ENCODE measurements at places on chromosomes 3 and 15.

DNA sequence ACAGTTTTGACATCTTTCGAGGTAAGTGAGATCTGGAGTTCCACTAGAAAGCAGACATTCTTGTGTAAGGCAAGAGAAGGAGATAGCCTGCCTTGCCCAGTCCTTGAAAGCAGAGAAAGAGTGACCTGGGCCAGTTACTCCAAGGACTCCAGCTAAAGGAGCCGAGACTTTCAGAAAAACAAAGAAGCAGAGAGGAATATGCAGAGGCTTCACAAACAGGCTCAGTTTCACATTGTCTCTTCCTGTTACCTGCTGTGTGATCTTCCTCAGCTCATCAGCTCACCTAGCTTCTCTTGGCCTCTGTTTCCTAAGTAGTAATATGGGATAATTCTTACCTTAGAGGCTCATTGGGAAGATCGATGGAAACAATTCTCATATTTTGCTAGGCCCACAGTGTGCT is 81.0 kb downstream of the CDC25A start:
- no peak for DNase-seq

GRCh38 chr3:139953131-139953910 is 18.3 kb downstream of the CLSTN2 start:
- DNase-seq: no peak

DNA sequence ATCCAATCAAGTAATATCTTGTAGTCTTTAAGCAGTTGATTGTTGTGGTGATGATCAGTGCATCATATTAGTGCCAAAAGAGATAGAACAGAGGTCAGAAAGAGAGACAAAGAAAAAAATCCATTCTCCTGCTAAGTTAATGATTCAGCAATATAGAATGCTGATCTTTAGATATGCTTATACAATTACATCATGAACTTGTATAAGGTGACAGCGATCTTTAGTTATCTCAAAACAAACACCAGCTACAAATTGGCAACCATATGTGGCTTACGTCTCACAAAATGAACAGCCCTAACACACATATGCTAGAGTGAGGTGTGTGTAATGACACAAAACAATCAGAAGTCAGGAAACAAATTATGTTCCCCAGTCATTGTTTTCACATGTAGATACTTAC is 12.5 kb downstream of the LSAMP start:
- no peak for DNase-seq

DNA sequence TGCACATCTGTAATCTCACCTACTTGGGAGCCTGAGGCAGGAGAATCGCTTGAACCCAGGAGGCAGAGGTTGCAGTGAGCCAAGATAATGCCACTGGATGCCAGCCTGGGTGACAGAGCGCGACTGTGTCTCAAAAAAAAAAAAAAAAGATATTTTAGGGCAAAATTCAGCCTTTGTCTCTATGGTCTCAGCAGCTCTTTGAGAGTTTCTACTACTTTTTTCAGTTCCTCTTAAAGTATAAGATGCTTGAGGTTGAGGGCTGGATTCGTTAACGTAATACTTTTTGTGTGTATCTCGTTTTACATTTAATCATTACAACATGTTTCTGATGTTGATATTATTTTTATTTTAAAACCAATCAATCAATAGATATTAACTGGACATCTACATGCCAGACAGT is 381.2 kb upstream of the TBL1XR1 start:
- no peak for DNase-seq

DNA sequence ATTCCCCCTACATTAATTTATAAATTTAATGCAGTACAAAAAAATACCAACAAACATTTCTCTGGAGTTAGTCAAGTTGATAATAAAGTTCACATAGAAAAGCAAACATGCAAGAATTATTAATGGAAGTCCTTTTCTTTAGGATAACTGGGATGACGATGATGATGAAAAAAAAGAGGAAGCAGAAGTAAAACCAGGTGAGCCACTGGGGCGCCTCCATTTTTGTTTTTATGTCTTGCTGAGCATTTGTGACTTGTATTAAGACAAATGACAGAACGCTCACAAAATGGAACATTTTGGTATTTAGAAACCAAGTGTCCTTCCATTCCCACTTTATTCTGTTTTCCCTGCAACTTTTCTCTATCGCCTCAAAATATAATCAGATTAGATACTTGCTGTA is 13.8 kb downstream of the EIF3J start:
- no peak for DNase-seq

- no peak for DNase-seq
Observed at GRCh38 chr15:36024031-36024688, 478.2 kb upstream of the DPH6 start.

DNA sequence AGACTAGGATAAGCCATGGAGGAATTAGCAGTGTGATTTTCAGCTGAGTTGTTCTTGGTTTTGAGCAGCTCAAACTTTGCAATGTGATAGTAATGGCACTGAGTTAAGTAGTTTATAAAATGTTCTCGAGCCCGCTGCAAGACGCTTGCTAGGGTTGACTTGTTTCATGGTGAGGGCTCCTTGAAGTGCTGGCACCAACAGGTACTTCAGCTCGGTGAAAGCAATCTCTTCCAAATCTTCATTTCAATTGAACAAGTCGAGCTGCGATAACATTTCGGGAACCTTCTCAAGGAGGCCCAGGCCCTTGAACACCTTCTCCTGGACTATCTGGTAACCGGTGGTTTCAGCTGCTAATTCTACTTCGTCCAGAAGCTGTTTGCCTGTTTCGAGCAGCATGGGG is 50.8 kb upstream of the DYNC1LI1 start:
- DNase-seq: no peak

- no peak for DNase-seq
Observed at GRCh38 chr3:52443791-52444687, 864 bp downstream of the SEMA3G start.

DNA sequence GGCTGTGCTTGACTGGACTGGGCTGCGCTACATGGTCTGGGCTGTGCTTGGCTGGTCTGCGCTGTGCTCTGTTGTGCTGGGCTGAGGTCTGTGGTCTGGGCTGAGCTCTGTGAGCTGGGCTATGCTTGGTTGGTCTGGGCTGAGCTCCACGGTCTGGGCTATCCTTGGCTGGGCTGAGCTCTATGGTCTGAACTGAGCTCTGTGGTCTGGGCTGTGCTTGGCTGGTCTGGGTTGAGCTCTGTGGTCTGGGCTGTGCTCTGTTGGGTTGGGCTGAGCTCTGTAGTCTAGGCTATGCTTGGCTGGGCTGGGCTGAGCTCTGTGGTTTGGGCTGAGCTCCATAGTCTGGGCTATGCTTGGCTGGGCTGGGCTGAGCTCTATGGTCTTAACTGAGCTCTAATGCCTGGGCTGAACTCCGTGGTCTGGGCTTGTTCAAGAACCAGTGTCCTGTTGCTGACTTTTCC is 92.0 kb downstream of the PLXNA1 start:
- no peak for DNase-seq

DNA sequence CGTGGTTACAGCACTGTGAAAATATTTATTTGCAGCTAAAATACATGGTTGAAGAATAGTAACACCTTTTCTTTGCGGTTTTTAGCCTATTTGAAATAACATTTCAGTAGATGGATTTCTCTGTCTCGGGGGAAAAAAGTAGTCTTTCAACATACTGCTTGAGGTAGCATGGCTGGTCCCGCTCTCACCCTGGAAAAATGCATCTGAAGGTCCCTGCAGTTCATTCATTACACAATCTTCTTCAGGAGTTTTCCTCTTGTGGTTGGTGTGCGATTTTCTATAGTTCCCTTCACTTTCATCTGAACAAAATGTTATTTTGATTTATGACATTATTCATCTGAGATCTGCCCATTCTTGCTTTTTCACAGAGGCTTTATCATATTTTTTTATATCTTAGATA is 75.9 kb downstream of the STRIT1 start:
- DNase-seq: no peak

- no peak for DNase-seq
Observed at GRCh38 chr3:156976933-156977332, 150.8 kb downstream of the LEKR1 start.

DNA sequence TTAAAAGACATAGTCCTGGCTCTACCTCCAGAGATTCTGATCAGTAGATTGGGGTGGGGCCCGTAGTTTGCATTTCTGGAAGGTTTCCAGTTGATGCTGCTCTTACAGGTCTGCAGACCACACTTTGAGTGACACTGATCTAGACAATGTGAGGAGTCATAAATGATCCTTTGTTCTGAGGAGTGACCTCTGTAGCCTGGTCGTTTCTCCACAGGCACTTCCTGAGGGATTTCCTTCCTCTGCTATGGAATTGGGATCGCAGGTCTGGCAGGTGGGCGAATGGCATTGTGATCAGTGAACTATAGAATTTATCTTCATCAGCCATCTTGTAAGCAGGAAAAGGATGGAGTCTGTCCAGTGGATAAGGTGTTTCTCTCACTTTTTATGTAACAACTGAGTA is 5.5 kb downstream of the GFM1 start:
- DNase-seq: no peak

DNA sequence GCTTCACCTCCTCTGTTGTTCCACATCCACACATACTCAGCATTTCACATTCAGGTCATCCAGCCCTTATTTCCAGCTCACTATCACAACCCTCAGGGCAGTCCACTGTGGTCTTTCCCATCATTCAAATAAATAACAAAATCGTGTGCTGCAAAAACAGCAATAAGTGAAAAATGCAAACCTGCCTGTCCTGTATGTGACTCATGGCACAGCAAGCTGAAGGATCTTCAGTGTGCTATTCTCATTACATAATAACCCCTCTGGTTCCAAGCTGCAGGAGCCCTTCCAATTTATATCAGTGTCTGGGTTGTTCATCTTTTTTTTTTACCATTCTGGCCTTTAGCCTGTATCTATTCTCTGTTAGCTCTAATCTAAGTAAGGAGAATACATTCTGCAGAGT is 185.3 kb upstream of the UBE2E2 start:
- no peak for DNase-seq

- no peak for DNase-seq
Observed at GRCh38 chr15:85063088-85063487, 81.4 kb downstream of the PDE8A start.

GRCh38 chr3:11542551-11542950 is 101.2 kb downstream of the VGLL4 start:
- DNase-seq: no peak

DNA sequence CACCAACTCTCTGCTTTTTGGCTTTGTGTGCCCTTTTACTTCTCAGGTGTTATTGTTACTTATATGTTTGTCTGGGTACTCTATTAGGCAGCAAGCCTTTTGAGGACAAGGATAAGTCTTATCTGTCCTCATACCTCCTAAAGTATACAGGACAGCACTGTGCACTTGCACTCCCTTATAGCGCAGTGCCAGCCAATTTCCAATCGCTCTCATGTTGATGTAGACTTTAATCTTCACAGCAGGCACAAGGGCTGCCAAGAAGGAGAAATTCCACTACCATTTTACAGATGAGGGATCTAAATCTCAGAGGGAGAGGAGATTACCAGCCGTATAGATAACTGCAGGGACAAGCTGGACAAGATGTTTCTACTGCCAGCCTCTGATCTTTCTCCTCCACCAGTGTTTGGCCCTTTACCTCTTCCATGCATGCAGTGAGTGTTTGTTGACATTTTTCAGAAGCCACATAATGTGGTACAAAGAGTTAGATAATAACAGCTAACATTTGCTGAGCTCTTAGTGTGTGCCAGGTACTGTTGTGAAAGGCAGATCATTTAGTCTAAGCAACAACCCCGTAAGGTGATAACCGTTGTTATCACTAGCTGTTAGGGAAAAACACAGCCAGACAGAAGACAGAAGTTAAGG is 30.1 kb downstream of the SST start:
- DNase-seq: no peak

DNA sequence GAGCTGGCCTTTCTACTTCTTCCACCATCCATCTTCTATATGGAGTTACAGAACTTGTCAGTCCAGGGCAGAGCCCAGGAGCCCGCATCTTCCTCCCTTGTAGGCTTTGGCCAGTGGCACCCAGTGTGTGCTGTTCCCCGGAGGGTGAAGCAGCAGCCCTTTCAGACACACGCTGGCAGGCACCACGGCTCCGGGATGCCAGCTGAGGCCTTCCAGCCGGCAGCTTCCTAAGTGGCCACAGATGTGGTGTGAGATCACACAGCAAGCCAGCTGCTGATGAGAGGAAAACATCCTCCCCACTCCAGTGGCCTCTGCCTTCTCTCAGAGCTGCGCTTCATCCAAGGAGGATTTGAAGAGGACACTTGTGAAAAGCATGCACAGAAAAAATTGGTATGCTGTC is 24.1 kb downstream of the CRABP1 start:
- DNase-seq: no peak

- no peak for DNase-seq
Observed at GRCh38 chr15:64930778-64931371, 19.2 kb downstream of the ANKDD1A start.

- no peak for DNase-seq
Observed at GRCh38 chr3:134339331-134339730, 34.9 kb downstream of the AMOTL2 start.

GRCh38 chr3:160686955-160687535 is 10.1 kb downstream of the ARL14 start:
- no peak for DNase-seq

DNA sequence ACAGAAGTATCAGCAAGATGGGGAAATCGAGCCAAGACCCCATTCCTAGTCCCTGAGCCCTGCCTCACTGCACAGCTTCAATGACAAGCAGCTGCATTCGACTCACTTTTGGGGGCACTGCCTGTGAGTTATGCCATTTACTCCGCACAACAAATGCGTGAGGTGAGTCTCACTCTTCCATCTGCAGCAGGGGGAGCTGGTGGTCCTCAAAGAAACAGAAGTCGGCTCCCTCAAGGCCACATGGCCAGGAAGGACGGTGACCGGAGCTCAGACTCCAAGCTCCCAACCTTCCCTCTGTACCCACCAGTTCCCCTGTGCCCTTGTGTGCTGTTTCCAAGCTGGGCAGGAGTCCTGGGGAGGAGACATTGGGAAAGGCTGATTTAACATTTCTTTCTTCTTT is 127.7 kb upstream of the IQSEC1 start:
- no peak for DNase-seq

- DNase-seq: no peak
Observed at GRCh38 chr15:67083135-67083762, 17.8 kb downstream of the SMAD3 start.

DNA sequence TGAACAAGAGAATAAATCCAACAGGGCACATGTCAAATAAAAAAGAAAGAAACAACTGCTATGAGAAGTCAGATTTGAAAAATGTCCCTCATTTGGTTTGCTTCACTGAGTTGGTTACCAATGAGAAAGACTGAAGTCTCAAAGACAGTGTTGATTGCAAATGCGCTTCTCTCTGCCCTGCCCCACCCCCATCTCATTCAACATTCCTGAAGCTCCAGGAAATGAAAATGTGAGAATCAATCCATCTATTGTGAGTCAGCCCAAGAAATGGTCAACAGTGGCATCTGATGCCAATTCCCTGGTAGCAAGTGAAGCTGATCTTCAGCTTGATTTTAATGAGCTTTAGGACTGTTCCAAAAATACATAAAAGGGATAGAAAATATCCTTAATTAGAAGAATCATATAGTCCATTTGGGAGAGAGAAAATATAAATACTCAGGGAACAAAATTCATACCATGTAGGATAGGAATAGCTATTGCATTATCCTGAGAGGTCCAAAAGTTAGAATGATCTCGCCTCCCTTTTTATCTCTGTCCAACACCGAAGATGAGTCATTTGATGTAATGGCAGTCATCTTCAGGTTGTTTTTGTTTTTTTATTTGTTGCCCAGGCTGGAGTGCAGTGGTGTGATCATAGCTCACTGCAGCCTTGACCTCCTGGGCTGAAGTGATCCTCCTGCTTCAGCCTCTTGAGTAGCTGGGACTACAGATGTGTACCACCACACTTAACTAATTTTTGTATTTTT is 200.3 kb upstream of the UMPS start:
- no peak for DNase-seq
